Stimulated activated CD8-positive, alpha-beta memory T cell treated with anti-CD3 and anti-CD28 coated beads, Interleukin-2, amount 100 ng/mL, for 1 hour (primary cell): ENCODE measurements at places on chromosomes 1 and 21.

DNA sequence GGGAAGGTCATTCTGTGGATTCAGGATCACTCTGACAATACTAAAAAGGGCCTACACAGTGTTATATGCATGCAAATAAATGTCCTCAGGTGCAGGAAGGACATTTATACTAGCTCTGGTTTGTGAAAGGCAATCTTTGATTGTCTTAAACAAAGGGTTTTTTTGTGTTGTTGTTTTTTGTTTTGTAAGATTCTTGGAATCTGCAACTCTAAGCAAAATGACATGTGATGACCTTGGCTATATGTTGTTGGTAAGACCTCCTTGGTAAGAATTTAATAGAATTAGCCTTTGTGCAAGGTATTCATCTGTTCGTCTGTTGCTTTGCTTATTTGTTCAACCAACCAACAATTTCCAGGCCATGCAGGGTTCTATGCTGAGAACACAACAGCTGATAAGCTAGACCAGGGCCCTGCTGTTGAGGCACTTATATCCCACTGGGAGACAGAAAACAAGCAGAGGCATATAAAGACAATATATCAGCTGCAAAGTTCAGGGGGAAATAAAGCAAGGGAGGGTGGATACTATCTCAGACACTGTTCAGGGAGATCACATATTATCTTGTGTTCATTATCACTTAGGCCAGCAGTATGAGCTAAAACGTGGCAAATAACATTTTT lies 60.3 kb downstream of the FH start:
- no peak for DNase-seq

DNA sequence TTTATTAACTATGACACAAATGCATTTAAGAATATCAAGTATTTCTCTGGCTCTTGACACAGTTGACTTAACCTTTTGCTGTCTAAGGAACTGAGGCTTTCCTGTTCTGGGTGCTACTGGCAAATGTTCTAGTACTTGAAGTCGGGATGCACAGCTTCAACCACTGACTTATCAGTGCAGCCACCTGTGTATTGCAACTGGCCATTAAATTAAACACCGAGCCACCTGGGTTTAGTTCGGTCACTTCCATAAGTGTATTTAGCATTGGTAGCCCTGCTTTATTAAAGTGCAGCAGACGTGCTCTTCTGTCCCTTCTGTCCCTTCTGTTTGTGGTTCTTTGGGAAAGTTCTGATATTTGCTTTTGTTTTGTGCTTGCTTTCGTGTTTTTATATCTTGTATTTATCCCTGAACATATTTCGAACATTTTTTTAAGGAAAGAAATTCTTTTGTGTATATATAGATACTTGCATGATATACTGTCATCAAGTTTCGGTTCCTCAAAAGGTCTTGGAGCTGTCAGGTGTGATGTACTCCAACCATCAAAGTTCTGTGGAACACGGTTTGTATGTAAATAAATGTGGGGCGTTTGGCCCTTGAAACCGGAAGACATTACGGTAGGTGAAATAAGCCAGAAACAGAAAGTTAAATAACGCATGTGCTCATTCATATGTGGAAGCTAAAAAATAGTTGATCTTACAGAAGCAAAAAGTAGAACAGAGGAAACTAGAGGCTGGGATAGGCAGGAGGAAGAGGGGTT lies 297.9 kb upstream of the GREM2 start:
- DNase-seq: no peak

DNA sequence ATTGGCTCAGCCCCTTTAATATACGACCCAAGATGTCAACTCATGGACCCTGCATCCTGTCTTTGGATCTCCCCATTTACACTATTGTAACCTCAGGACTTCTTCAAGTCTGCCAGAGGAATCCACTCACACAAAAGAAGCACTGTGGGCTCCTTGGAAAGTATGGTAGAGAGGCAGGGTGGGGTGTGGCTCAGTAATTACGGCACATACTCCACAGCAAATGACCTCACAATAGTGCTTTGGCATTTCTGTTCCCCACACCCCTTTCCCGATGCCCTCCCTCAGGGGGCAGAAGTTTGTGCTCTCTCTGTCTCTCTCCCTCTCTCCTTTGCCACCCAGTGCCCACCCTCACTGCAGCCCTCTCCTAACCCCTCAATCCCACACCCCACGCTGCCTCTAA lies 27.8 kb upstream of the IFNAR2 start:
- no peak for DNase-seq

- DNase-seq: no peak
Observed at GRCh38 chr1:78005755-78006154, 1.0 kb downstream of the DNAJB4 start.

GRCh38 chr1:65148548-65149350 lies 746 bp downstream of the AK4 start:
- no peak for DNase-seq

DNA sequence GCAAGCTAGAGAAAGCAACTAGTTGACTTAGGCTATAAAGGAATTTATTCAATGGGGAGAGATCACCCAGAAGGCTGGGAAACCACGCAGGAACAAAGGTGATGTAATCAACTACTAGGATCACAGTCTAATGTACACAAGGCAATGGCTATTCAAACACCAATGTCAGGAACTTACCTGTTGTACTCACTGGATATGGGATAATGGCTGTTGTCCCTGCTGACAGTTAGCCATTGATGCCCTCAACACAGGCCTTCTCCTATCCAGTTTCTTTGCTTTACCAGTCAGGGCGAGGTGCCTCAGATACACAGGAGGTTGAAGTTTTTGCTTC lies 32.3 kb downstream of the C21orf91 start:
- no peak for DNase-seq

DNA sequence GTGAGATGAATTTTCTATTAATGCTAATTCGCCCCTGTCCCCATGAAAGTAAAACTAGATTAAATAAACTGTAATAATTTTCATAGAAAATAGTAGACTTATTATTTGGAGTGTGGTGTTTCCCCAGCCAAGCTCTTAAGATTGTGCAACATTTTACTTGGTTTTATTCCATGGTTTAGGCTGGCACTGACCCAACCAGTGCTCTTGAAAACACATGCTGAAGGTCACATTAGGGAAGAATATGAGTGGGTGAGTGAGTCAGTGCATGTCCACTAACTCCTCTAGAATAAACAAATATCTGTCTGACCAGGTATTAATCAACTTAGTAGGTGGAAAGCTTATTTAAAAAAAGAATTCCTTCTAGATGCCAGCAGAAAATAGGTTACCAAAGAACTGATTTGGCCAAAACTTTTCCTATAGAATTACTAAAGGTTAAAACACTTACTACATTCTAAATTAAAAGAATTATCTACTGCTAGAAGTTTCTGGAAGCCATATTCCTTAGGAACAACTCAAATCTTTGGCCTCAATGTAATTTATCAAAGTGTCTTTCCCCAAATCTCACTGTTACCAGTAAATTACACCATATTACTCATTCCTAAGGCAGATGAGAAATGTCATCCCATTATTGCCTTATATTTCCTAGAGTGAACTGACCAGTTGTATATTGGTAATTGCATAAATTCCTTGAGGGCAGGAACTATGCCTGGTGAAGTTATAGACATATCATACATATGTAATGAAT lies 89.7 kb upstream of the RGS1 start:
- DNase-seq: no peak

- no peak for DNase-seq
Observed at GRCh38 chr1:205313563-205314308, 7.8 kb downstream of the NUAK2 start.

DNA sequence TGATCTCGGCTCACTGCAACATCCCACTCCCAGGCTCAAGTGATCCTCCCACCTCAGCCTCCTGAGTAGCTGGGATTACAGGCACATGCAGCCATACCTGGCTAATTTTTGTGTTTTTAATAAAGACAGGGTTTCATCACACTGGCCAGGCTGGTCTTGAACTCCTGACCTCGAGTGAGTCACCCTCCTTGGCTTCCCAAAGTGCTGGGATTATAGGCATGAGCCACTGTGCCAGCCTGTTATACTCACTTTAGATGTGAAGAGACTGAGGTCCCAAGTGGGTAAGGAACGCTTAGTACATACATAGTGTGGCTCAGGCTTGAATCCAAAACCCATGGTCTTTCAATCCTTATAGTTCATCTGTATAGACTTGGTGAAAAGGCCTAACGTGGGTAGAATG lies 63.7 kb upstream of the EPS8L3 start:
- no peak for DNase-seq

DNA sequence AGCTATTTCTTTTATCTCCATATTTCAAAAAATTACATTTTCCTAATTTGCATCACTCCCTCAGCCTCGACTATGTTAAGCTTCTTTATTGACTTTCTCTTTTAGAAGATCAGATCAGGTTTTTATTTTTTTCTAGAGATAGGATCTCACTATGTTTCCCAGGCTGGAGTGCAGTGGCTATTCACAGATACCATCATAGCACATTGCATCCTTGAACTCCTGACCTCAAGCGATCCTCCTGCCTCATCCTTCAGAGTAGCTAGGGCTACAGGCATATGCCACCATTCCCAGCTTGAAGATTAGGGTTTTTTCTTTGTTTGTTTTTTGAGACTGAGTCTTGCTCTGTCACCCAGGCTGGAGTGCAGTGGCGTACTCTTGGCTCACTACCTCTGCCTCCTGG lies 20.1 kb downstream of the UCK2 start:
- DNase-seq: no peak

DNA sequence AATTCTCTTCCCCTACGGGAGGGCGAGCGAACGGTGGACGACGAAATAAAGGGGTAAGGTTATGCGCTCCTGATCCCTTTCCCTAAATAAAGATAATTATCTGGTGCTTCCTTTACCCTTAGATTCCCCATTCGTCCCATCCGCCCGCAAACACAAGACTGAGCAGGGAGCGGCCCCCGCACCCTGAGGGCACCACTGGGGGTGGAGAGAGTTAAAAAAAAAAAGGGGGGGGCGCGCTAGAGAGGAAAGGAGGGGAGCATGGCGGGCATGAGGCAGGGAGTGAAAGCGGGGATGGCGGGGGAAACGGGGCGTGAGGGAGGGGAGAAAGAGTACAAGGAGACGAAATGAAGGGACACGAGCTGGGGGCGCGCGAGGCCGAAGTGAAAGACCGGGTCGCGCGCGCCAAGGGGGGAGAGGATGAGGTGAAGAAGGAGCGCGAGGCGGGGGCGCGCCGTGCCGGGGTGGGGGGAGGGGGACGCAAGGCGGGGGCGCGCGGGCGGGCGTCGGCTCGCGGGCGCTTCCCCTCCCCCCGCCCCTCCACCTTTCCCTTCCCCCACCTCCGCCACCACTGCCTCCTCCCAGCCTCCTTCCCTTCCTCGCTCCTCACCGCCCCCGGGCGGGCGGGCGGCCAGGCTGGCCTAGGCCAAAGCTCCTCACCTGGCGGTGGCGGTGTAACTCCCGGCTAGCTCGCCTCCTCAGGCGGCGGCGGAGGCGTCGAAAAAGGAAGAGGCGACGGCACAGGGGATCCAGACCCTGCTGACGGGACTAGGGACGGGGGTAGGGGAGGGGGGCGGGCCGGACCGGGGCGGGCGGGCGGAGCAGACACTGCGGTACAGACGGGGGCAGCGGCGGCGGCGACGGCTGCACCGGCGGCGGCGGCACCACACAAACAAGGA lies 448 bp downstream of the GATAD2B start:
- DNase-seq: no peak

- DNase-seq: no peak
Observed at GRCh38 chr1:94205639-94206038, 31.7 kb downstream of the ARHGAP29 start.

GRCh38 chr1:245953876-245954660 lies 553.0 kb downstream of the SMYD3 start:
- no peak for DNase-seq

DNA sequence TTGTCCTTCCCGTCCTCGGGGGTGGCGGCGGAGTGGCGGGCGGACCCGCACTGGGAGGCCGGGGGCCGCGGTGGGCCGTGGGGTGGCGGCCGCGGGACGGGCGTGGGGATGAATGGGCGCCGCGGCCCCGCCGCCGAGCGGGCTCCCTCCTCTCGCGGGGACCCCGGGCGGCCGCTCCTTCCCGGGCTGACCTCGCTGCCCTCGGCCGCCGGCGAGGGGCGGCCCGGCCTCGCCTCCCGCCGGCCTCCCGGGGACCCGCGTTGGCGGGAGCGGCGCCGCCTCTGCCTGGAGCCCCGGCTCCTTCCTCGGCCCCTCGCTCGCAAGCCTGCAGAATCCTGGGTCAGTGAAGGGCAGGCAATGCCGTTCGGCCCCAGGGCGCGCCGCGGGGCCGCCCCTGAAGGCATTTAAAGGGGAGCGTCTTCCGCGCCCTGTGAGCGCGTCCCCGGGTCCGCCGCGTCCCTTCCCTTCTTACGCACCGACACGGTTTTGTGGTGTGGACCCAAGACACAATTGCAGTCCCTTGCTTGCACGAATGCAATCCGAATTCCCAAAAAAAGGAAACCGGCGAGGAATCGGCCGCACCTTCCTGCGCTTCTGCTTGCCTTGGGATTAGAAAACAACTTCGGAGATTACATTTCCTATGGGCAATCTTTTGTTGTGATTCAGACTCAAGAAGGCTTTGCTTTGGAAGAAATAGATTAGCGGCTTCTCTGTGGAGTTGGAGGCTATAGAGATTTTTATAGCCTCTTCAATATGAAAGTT lies 776 bp downstream of the ITSN1 start:
- DNase-seq: no peak

GRCh38 chr1:31640179-31640578 lies 4.5 kb downstream of the PEF1 start:
- DNase-seq: no peak

DNA sequence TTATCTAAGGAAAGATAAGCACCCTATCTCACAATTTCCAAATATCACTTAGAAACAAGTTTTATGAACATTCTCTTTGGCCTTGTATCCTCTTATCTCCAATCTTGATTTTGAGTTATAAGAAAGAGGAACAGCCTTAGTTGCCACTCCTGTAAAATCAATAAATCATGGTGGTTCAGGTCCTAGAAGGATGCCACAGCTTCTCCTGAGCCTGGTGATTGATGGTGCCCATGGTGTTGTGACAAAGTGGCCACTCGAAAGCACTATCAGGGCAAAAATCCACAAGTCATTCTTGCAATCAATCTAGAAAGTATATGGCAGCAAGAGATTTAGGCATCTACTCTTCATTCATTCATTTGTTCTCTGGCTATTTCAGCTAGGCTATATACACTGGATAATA lies 27.8 kb downstream of the GBP6 start:
- no peak for DNase-seq

DNA sequence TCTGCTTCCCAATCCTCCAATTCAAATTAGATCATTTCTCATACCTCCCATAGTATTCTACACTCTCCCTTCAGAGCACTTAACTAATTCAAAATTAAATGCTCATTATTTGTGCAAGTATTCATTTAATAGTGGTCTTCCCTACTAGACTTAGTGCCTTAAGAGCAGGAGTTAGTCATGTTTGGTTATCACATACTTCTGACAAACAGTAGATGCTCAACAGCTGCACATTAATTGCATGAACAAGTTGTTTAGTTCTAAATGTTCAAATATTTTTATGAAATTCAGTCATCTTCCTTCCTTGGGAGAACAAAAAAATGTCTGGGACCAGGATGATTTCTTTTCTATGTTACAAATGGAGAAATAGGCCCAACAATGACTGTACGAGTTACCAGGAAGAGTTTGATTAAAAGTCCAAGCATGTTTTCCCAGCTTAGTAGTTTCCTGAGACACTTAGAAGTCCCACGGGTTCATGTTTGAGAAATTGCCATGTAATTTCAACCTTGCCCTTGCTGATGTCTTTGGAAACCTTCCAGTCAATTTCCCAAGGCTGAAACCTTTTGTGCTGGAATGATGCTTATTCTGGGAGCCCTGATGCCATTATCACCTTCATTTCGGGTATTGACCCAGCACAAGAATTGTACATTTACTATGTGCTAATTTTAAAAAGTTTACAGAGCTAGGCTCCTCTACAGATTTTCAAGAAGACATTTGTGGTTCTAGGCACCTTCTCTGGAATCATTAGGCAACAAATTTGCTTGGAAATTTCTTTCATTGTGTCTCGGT lies 437.9 kb upstream of the PLXNA2 start:
- no peak for DNase-seq

GRCh38 chr1:113129529-113130185 lies 56.7 kb downstream of the LRIG2 start:
- DNase-seq: no peak
